ENCODE measurements at places on chromosomes 4 and X.

- DNase-seq: peak; percentile 20
Measured at GRCh38 chr4:152778656-152779512, 646 bp downstream of the TIGD4 start.

- DNase-seq: no peak
Measured at GRCh38 chrX:12026481-12026880, 111.8 kb upstream of the FRMPD4 start.

GRCh38 chr4:17030543-17030942, 132.1 kb upstream of the LDB2 start:
- no peak for DNase-seq

GRCh38 chr4:76898385-76898692, 395 bp upstream of the SOWAHB start:
- no peak for DNase-seq

DNA sequence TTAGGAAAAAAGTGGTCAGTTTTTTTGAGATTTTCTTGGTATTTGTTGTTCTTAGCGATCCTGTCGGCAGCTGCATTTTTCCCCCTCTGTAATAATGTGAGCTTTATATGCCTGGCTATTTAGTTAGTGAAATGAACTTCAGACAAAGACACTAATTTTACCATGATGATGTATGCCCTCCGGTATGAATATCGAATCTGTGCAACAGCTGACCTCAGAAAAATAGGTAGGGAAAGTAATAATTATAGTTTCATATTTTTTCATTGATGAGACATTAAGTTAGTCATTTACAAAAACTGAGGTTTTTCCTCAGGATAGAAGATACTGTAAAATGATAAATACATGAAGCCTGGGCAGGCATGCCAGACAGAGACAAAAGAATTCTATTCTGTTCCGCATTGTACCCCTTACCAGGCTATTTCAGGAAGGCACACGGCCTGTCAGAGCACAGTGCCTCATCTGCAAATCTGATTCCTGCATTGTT, 155.8 kb downstream of the SHROOM3 start:
- no peak for DNase-seq
